Stimulated activated effector memory CD8-positive, alpha-beta T cell treated with anti-CD3 and anti-CD28 coated beads, Interleukin-12 subunit alpha, Interleukin-12 subunit beta, amount 100 ng/mL, for 72 hours (primary cell): ENCODE measurements at places on chromosomes 7 and 10.

DNA sequence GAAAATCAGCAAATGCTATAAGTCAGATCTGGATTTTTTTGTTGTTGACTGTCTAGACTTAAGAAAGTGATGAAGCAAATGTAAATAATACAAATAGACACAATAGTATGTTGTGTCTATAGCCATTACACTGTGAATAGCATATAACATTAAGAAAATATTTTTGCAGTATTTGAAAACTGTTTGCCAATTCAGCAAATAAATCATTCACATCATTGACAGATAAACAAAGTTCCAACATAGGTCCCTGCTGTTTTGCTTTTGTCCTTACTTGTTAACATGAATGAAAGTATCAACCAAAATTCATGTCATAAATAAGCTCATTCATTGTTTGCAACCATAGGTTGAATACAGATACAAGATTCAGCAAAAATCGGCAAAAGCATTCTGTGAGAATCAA is 200.5 kb downstream of the KIF20B start:
- no peak for DNase-seq

DNA sequence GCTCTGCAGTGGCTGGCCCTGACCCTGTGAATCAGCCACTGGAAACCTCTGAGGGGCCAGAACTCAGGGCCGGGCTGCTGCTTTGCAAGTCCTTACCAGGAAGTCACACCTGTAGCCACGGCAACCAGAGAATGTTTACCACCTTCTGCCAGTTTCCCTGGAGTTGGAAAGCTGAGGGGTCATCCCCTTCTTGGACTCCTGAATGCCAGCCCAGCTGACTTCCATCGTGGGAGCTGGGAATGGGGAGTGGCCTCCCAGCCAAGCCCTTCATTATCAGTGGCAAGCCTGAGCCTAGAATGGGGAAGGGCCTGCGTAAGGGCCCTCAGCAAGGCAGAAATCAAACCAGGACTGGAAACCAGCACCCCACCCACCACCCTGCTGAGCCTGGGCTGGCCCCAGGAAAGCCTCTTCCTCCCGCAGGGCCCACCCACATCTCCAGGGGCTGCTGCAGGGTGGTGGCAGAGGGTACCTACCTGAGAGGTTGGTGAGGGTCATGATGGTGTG is 6.5 kb upstream of the CRHR2 start:
- no peak for DNase-seq

DNA sequence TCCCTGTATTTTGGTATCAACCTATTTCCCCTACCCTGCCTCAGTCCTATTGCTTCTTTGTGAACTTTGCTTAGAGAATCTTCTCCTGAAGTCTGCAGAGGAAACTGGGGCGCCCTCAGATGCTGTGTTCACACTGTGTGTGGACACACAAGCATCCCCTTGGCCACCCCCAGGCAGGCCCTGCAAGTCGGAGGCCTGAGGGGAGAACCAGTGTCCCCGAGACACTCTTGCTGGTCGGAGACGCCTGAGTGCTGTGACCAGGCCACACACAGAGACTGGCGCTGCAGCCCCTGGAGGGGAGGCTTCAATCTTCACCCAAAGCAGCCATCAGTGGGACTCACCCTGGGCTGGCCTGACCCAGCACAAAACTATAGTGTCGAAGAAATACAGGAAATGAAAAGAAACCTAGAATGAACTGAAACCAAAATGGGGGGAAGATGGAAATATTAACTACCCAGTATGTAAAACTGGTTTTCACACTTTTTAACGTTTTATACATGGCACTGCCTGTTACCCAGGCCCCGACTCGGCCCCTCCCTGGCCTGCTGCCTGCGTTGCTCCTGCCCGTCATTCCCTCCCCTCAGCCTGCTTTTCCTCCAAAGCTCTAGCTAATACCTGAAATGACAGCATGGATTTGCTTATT is 48.4 kb upstream of the FAM20C start:
- no peak for DNase-seq

DNA sequence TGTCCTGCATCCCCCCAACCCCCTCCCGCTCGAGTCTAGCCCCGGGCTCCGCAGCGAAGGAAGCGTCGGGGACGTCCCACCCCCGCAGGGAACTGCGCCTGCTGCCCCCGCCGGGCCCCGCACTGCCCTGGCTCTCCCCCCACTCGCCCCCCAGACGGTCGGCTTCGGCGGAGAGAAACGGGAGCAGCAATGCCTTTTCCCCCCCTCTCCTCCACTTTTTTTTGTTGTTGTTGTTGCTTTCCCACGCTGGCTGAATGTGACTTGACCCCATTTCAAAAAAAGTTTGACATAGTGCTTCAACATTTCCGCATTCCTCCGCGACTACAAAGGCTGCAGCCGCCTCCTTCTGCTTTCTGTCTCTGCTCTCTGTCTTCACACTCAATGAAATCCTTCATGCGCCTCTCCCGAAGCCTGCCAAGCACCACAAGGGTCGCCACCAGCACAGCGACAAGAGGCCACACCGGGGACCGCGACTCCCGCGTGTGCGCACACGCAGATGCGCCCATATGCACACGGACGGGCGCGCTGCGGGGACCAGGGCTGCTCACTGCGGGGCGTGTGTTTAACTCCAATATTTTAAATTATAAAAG is 1.0 kb downstream of the CDK6 start:
- DNase-seq, result peak; percentile 43

DNA sequence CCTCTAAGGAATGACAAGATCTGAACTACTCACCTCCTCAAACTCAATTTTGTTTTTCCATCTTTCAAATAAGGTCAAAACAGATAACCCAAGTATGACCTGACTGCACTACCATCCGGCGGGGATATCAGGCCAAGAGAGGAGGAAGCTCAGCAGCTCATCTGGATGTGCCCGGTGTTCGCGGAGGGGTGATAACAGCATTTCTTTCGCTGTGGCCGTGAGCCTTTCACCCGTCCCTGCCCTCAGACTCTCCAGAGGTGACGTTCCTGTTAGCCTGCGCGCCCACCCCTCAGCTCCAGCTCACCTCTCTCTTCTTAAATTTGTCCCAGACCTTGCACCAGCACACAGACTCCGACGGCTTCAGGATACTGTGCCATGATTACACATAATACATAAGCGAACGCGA is 526 bp downstream of the ZNF248 start:
- DNase-seq, result peak; percentile 2

DNA sequence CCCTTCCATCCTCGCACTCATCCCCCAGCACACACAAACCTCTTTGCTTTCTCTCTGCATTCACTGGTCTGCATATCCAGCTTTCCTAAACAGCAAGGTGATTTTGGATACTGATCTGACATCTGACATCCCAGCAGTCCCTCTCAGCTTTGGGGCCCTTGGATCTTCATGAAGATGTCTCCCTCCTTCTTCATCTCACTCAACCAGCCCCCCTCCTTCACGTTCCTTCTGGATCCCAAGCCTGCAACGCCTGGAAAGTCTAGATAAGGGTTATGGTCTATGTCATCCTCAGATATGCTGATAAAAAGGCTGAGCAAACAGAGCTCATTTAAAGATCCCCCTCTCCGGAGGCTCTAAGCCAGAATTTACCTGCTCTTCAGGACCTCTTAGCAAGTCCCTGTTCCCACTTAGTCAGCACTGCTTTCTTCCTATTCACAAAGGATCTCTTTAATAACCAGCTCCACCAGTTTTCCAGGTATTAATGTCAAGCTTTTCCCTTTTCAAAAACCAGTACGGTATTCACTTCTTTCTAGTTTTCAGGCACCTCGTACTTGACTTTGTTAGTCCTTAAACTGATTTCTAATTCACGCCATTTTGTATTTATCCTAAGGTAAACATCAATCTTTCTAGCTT is 38.9 kb downstream of the CREB3L2 start:
- DNase-seq, result no peak
